Eye (tissue), 1 donor: ENCODE measurements at places on chromosomes 11 and 22.

GRCh38 chr11:35486446-35486845 is 39.0 kb downstream of the PAMR1 start:
- no peak for DNase-seq

GRCh38 chr11:76200006-76200940 is 6.0 kb downstream of the WNT11 start:
- DNase-seq: no peak

GRCh38 chr11:44506375-44507016 is 59.0 kb upstream of the CD82 start:
- no peak for DNase-seq

DNA sequence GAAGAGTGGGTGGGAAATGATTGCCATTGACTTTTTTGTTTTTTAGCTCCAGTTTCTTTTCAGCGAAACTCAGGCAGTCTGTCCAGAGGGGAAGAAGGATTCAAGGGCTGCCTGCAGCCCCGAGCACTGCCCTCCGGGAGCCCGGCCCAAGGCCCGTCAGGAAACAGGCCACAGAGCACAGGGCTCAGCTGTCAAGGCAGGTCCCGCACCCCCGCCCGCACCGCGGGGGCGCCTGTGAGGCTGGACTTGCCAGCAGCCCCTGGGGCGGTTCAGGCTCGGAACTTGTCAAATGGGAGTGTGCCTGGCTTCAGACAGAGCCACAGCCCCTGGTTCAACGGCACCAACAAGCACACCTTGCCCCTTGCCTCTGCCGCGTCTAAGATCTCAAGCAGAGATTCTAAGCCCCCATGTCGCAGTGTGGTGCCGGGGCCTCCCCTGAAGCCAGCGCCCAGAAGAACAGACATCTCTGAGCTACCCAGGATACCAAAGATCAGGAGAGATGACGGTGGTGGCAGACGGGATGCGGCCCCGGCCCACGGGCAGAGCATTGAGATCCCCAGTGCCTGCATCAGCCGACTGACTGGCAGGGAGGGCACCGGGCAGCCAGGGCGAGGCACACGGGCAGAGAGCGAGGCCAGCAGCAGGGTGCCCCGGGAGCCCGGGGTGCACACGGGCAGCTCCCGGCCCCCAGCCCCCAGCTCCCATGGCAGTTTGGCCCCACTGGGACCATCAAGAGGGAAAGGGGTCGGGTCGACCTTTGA is 8.6 kb downstream of the IRF7 start:
- no peak for DNase-seq

DNA sequence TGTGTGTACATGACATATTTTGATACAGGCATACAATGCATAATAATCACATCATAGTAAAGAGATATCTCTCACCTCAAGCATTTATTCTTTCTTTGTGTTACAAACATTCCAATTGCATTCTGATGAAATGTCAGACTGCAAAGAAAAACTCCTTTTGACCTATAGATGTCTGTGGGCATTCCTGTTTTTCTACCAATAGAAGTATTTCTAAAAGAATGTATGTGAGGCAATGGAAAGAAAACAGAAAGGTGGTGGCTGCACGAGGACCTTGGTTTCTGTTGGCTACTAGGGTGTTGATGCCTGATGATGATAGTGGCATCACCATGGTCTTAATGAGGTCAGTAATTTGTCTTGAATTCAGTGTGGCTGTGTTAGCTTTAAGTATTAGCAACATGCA is 137.0 kb upstream of the ANO3 start:
- DNase-seq: no peak

DNA sequence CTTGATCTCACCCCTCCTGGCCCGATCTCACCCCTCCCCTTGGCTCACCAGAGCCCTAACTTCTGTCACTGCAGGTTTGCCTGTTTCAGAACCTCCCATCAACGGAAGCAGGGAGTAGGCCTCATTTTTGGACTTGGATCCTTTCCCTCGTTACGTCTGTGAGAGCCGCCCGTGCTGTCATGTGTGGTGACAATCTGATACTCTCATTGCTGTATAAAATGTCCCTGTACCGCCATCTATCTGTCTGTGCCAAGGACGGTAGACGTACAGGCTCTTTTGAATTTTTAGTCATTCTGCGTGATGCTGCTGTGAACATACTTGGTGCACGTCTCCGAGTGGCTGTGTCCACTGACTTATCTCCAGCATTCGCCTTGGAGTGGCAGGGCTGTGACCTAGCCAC is 1163.1 kb downstream of the BRD1 start:
- no peak for DNase-seq

DNA sequence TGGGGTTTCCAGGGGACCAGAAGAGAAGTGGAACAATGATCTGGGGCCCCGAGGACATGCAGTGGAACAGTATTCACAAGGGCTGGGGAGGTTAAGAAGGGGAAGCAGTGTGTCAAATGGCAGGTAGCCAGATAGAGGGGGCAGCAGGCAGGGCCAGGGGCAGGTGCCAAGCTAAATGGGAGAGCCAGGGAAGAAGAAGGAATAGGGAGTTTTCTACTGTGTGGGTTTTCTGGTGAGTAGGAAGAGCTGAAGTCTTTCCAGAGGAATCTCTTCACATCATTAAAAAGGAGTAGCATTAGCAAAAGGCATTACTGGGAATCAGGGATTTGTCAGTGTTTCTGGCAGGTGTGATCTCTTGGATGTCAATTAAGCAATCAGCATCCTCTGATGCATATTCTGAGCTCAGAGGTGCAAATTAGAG is 55.8 kb downstream of the IRAG1 start:
- peak; percentile 20 for DNase-seq

- no peak for DNase-seq
Observed at GRCh38 chr11:130099356-130099755, 29.7 kb downstream of the APLP2 start.

DNA sequence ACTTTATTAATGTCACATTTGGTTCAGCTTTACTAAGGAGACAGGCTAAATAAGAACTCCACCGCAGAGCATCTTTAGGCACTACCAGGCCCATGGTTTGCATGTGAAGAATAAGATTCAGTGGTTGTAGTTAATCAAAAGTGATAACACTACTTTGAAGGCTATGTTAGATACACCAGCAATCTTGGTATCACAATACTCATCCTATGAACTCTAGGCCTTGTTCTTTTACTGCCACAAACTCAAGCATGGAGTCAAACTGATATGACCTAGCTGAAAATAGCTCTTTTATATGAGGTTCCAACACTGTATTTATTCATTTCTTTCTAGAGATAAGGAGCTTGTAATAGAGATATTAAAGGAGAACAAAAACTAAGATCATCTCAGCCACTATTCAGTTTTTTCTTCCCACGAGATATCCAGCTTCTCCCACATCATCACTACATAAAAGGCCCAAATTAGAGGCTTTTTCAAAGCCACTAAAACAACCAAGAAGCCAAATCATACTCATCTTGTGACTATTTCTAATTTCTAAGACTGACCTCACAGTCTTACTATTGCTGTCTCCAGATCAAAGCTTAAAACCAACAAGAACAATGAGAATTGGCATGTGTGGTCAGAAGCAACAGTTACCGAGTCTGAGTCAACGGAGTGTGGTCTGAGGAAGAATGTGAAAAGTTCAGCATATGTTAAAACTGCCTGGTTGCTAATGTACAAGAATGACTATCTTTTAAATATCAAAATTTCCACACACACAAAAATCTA is 25.1 kb upstream of the GUCY1A2 start:
- DNase-seq: no peak

DNA sequence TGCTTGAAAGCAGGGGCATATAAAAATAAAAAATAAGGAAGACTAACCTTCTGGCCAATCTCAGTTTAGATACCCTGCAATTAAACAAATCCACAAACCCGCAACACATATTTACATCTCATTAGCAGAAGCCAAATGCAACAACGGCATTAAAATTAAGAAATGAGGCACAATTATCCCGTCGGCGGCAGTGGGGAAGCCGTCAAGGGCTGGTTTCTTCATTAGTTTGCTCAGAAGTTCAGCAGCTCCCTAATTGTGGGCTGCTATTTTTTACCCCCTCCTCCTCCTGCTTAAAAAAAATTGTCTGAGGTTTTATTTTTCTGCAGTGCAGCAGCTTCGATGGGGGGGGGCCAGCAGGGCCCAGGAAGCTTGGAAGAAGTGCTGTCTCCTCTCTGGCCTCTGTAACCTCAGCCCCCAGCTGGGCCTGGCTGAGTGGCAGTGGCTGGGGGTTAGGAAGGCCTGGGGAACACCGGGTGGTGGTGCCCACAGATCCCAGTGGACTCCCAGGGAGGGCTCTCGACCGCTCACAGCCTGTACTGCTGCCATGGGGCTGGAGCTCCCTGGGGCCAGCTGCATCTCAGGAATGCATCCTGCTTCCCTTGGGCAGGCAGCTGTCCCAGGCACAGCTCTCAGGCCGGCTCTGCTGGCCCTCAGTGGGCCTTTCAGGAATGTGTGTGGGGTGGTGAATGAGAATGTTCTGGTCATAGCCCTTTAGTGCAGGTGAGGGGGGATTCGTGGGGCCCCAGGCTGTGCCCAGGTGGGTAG is 148.7 kb upstream of the B3GAT1 start:
- peak; percentile 72 for DNase-seq

DNA sequence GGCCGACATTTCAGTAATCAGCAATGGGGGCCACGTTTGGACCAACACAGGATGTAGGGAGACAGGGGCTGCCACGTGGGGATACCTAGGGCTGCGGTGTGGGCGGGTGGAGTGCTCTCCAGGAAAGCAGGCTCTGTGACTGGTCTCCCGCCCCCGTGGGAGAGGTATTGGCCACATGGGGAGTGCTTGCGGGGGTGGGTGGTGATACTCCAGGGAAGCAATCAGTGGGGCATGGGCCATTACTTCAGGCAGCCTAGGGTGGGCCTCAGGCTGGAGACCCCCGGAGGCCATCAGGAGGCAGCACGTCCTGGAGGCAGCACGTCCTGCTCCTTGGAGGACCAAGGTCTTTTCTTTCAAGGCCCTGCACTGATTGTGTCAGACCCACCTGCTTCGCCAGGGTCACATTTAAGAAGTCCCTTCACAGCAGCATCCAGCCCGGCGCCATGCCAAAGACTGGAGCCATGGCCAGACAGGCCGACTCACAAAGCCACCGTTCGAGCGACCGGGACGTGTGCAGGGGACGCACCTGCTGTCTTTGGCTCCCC is 3.0 kb upstream of the MUC2 start:
- DNase-seq: no peak

DNA sequence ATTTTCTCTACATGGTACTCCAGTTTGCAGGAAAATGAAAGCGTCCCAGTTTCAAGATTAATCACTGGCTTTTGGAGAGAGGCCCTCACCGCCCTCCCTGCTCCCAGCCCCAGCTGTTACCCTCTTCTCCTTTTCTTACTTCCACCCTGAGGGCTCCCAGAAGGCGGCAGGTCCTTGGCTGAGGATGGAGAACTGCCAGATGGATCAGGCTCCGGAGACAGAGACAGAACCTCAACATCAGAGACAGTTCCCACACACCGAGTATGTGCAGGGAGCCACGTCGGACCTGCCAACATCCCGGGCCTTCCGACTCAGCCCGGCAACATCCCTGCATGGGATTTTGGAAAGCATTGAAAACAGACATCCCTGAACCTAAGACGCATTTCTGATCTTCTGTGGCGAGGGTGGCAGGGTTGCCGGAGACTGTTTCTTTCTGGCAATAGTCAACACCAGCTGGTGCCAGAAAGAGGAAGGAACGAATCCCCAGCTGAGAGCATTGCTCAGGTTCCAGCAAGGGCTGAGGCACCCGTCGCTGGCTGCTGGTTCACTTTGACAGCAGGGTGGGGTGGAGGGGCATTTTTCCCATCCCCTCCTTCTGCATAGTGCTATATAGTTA is 467.1 kb downstream of the MIAT start:
- DNase-seq: no peak

DNA sequence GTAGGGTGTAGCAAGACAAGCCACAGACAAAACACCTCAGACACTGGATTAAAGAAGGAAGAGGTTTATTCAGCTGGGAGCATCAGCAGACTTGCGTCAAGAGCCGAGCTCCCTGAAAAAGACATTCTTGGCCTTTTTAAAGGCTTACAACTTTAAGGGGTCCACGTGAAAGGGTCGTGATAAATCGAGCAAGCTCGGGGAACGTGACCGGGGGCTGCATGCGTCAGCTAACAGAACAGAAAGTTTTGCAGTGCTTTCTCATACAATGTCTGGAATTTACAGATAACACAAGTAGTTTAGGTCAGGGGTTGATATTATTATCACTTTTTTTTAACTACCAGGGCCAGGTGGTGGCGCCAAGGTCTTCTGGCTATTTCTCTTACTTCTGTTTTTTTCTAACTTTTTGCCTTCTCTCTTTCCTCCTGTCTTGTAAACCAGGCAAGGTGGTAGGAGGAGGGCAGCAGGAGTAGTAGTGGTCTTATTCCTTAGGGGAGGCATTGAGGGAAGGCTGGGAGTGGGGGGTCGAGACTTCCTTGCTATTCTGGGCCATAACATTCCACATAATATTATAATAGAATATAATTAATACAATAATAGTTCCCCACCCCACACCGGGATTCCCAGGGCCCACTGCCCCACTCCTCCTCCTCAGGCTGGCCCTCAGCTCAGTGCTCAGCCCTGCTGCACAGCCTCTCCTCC is 587 bp upstream of the ALDH3B1 start:
- no peak for DNase-seq

GRCh38 chr11:72522186-72522585 is 87.9 kb upstream of the CLPB start:
- no peak for DNase-seq

GRCh38 chr22:43191831-43192230 is 4.9 kb upstream of the TTLL12 start:
- no peak for DNase-seq

- DNase-seq: peak; percentile 65
Observed at GRCh38 chr11:4704054-4704789, at the start of gene MMP26. Gene MMP26, plus strand, starts transcription at chr11:4704784.

DNA sequence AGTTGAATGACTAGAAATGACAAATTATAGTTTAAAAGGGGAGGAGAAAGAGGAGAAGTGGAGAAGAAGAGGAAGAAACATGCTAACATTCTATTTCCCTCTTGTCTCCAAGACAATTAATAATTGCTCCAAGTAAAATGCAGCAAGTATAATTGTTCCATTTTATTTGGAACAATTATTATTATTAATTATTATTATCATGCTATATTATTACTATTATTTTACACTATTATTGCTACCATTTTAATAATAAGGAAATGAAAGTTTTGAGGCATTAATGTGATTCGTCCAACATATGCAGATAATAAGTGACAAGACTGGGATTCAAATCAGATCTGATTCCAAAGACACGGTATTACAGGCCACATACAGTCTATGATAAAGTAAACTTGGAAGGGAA is 293.6 kb upstream of the ZC3H12C start:
- no peak for DNase-seq

DNA sequence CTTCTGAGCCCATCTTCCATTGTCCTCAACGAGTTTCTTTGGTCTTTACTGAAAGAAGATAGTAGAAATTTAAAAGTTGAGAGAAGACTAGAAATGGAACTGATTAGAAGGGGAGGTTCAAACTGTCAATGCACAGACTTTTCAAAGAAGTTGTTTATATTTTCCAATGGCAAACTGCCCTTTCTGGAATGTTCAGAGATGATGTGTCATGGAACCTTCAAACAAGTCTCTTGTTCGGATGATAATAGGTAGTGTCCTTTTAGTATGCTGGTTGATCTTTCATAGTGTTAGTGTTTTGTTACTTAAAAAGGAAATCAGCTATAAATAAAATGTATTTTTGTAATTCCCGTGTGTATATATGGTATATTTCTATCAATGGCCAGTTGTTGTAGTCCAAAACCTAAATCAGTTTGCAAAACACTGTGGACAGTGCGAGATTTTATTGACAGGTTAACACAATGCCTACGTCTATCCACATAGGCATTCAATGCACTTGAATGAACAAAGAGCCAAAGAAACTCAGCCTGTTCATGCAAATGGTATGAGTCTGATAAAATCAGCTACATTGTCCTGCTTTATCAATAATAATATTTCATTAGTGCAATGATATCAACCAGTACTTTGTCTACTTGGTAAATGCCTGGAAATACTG is 30.9 kb downstream of the C11orf91 start:
- no peak for DNase-seq

- peak; percentile 94 for DNase-seq
Observed at GRCh38 chr11:59556115-59556916, 45.0 kb downstream of the OR4D9 start.
